ENCODE measurements at places on chromosomes 6 and 20.

DNA sequence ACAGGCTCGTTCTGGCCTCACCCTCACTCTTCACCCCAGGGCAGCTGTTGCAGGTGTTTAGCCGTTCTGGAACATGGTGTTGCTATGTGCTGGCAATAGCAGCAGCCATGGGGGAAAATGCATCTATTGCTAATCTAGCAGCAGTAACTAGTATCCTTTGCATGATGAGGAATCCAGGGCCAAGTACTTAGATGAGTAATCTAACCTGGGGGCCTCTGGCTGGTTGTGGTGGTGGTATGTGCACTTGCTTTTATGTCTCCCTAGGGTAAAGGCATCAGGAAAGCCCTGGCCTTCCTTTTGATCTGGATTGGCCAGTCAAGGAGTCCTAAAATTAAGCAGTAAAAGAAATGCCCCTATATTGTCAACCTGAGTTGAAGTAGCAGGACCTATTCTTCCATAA, 594.5 kb upstream of the MAP3K7 start:
- no peak overlapping the region for H3K27ac ChIP-seq
- H3K27me3 ChIP-seq: no peaks in the 10 kb centered on the region
- H3K4me3 ChIP-seq: no peak overlapping the region
- H3K36me3 ChIP-seq: no peaks in the 10 kb centered on the region

GRCh38 chr6:87922947-87923330, 124.7 kb upstream of the SPACA1 start:
- no peak for DNase-seq
- H3K36me3 ChIP-seq: no peaks in the 10 kb centered on the region
- H3K4me3 ChIP-seq: no peak overlapping the region
- no peak overlapping the region for H3K27ac ChIP-seq
- peaks cover 17% of the 10 kb centered on the region for H3K4me1 ChIP-seq
- H3K27me3 ChIP-seq: no peaks in the 10 kb centered on the region

- no peak for DNase-seq
- peaks cover 2% of the 10 kb centered on the region for H3K4me1 ChIP-seq
- H3K36me3 ChIP-seq: no peaks in the 10 kb centered on the region
- H3K4me3 ChIP-seq: no peak overlapping the region
Observed at GRCh38 chr6:131789219-131789618, 18.6 kb upstream of the ENPP1 start.

GRCh38 chr6:135870722-135871121, 19.2 kb downstream of the PDE7B start:
- H3K27ac ChIP-seq: no peak overlapping the region
- H3K4me3 ChIP-seq: no peak overlapping the region
- H3K4me1 ChIP-seq: no peaks in the 10 kb centered on the region
- no peak for DNase-seq
- H3K27me3 ChIP-seq: no peaks in the 10 kb centered on the region

DNA sequence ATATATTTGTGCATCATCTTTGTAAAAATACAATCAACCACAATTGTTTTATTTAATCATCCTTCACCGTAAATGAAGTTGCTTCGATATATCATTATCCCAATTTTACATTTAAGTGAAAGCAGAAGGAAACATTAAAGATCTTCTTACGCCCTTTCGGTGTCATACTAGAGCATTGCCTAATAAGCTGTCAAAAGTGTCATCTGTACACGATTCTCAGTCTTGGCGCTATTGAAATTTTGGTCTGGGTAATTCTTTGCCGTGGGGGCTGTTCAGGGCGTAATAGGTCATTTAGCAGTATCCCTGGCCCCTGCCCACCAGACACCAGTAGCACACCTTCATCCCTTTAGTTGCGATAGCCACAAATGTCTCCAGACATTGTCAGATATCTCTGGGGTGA, 40.4 kb upstream of the TMEM170B start:
- no peak for DNase-seq
- H3K4me1 ChIP-seq: no peaks in the 10 kb centered on the region
- H3K36me3 ChIP-seq: no peaks in the 10 kb centered on the region

- H3K4me1 ChIP-seq: peaks cover 15% of the 10 kb centered on the region
- no peak overlapping the region for H3K27ac ChIP-seq
- H3K36me3 ChIP-seq: no peaks in the 10 kb centered on the region
- H3K4me3 ChIP-seq: no peak overlapping the region
- H3K27me3 ChIP-seq: no peaks in the 10 kb centered on the region
Observed at GRCh38 chr20:53074811-53075314, 102.7 kb downstream of the TSHZ2 start.

Data from progenitor cell of endocrine pancreas (in vitro differentiated cells).